SK-N-DZ (cell line): ENCODE measurements at places on chromosomes 4 and X.

GRCh38 chrX:23999671-24000070, 27.3 kb downstream of the KLHL15 start:
- no peak for DNase-seq

DNA sequence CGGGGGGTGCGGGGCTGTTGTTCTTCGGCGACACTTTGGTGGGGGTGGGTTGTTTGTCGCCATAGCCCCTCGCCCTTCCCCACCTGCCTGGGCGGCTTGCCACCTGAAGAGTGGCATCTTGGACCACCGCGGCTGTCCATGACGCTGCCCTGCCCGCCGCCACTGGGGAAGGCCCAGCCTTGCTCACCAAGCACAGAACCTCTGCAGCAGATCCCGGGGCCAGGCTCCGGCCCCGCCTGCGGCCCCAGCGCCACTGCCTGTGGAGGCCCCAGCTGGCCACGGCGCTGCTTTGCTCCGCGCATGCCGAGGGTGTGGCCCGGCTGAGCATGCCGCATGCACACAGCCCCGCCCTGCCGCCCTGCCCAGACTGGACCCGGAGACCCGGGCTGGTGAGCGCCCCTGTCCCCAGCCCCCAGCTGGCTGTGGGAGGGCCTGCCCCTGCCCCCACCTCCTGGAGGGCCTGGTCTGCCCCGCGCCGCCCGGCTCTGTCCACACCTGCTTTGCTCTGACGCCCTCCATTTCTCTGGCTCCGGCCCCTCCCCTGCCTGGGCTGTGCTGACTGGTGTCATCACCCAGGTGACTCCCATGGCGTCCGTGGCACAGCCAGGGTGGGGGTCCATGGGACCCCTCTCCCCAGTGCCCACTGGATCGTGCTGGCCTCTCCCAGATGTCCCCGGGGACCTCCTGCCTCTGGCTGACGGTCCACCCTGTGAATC, 5.3 kb downstream of the NAT8L start:
- DNase-seq = no peak

DNA sequence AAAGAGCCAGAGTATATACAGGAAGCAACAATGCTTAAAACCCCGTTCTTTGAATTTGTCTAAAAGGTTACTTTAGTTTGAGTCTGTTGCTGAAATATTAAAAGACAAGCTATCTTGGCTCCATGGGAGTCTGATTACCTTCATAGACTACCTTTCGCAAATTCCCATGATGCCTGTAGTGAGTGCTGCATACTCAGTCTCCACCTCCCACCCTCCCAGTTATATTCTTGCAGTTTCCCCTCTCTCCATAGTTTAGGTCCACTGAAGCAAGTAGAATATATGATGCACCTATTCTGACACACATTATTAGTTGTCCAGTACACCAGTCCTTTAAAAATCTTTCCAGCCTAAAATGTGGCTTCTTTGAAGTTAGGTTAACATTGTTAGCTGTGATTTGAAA, 2.4 kb downstream of the CNKSR2 start:
- DNase-seq = no peak

GRCh38 chr4:137609718-137610430, 77.6 kb upstream of the PCDH18 start:
- DNase-seq = no peak

DNA sequence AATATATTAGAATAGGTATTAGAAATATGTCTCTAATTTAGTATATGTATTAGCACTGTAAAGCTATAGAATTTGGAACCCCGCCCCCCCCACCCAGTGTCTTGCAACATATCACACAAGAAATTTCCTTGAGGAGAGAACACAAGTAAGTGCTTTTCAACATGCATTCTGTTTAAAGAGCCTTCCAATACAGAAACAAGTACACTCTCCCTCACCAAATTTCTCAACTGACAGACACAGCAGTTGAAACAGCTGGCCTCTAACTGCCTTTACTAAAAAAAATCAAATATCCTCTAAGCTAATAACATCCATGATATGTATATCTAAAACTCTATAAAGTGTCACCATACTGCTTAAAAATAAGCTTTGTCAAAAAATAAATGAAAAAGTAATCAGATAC, 12.4 kb downstream of the CAMK2D start:
- DNase-seq = no peak

DNA sequence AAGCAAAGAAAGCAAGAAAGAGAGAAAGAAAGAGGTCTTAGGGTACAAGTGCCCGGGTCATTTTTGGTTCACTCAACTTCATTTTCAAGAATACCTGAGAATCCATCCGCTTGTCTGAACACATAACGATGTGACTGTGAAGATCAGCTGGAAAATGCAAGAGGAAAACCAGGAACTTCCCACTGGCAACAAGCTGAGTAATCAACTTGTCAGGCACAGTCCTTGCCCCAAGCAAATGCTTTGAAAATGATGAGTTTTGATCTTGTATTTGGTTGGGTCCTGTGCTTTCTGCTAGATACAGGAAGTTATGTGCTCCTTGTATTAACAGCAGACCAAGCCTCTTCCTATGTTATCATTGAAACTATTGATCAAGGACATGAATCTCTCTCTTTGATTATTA, 239.1 kb downstream of the ASMT start:
- no peak for DNase-seq

DNA sequence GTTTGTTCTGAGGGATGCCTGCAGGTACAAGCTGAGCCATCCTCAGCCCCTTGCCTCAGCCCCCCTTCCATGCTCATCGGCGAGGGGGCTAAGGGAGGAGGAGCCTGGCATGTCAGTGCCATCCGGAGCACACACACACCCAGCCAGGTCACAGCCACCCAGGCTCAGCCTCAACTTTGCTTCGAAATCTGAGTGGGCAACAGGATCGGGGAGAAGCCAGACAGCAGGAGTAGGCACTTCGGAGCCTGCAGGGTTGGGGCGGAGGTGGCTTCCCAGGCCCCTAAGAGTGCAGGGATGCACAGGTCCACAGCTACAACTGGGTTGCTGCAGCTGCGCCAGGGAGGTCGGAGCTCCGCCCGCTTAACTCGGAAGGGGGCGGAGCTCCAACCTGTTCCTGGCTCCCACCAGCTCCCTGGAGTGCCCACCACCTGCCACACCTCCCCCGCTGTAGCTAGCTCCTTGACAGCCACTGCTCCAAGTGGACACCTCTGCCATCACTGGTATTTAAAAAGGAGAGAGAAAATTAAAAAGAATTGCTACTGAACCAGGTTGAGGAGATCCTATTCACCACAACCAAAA, 192.9 kb upstream of the GALNT7 start:
- DNase-seq = peak; percentile 20

GRCh38 chr4:139530833-139531427, 25.1 kb downstream of the SETD7 start:
- peak; percentile 35 for DNase-seq

GRCh38 chr4:92136434-92136833, 167.3 kb upstream of the GRID2 start:
- no peak for DNase-seq

DNA sequence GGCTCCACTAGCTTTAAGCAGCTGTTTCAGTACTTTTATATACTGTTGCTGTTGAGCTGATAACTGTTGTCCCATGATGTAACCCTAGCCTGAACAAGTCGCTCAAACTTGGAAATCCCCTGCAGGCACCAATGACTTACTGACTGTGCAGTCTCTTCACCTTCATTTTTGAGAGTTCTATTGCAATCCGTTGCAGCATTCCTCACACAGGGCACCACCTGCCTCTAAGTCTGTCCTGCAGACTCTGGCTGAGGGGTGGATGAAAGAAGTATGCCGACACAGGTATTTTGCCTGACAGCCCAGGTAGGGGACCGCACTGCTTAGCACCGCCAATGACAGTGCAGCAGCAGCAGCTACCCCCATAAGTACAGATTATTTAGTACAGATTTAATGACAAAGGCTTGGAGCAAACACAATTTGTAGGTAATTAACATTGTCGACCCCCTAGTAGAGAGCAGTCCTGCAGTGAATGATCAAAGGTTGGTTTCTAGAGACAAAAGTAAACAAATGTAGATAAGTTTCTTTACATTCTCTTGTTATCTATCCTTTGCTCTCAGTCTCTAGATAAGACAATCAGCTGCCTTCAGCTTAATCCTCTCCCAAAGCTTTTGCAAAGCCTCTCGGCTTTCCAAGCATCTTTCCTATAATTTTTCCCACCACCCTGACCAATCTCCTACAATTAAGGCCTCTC, 205.0 kb downstream of the PABPC4L start:
- DNase-seq = no peak

GRCh38 chr4:114156371-114156770, 176.9 kb upstream of the ARSJ start:
- no peak for DNase-seq

GRCh38 chr4:683247-683897, 5.6 kb downstream of the SLC49A3 start:
- no peak for DNase-seq

GRCh38 chr4:1683261-1683735, 815 bp downstream of the FAM53A start:
- no peak for DNase-seq

GRCh38 chr4:90207887-90208454, 80.8 kb downstream of the CCSER1 start:
- peak; percentile 31 for DNase-seq

DNA sequence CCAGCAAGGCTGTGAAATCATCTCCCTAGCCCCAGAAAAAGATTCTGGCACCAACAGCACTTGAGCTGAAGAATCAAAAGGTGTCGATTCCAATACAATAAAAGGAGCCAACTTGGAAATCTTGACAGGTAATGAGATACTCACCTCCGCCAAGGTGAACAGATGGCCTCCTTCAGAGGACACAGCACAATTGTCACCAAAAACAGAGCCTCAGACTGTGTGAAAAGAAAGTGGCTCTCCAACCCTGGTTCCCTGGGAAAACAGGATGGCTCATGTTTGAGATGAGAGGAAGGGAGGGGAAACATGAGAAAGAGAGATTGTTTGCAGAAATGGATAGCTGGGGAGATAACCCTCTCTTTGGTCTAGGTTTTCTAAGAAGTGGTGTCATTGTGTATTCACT, 168.9 kb downstream of the HS3ST1 start:
- DNase-seq = no peak

DNA sequence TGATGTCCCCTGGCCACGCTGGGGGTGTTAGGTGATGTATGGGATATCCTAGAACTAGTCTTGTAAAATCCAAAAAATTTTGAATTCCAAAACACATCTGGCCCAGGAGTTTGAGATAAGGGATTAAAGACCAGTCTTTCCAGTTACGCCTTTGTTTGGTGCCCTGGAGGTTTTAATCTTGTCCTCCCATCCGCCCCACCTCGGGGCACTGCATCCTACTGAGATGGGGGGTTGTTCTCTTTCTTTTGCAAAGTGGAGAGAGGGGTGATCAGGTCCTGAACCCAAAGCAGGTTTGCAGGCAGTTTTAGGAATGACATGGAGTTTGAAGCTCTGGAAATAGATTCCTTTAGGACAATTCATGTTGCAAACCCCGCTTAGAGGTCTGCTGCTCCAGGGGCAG, 1.8 kb downstream of the SUV39H1 start:
- no peak for DNase-seq

- no peak for DNase-seq
Observed at GRCh38 chr4:100848841-100849240, 331.0 kb upstream of the EMCN start.

- no peak for DNase-seq
Observed at GRCh38 chrX:348461-349117, 30.0 kb upstream of the GTPBP6 start.

GRCh38 chrX:46649421-46650260, 76.1 kb downstream of the CHST7 start:
- no peak for DNase-seq

GRCh38 chr4:72295966-72296557, 264.3 kb downstream of the NPFFR2 start:
- peak; percentile 24 for DNase-seq

DNA sequence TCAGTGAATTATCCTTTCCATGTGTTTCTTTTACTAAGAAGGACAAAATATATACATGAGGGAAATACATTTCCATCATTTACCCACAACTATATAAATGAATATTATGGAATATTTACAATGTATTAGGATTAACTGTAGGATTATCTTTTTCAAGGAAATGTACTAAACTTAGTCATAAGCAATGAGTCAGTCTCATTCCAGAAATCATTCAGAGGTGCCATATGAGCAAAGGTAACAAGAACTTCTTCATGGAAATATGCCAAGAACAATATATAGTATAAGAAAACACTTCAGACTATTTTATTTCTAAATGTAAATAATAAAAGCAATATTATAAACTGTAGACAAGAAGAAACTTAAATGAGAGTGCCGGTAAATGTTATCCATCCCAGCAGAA, 67.1 kb downstream of the USP38 start:
- no peak for DNase-seq

DNA sequence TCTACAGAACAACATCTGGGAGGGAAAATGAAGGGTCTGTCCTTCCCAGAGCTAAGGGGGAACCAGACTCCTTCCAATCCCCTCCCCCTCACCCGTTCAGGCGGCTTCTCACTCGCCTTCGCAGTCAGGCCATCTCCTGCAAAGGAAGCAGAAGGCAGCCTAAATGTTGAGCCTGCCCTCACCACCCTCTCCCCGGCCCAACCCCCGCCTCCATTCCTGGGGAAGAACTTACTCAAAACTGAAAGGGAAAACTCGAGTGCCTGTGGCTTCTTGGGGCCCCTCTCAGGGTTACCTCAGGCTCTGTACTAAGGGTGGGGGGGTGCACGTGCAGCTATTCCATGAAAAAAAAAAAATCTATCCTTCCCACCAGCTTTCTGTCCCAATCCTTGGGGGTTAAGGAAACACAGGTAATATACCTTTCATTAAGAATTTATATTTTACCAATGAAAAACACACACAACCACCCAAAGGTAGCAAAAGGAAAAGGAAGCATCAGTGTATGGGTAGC, 2.4 kb downstream of the ZMYM3 start:
- no peak for DNase-seq

- DNase-seq = peak; percentile 40
Observed at GRCh38 chr4:64713256-64713840, 304.1 kb upstream of the TECRL start.

- no peak for DNase-seq
Observed at GRCh38 chr4:87391576-87392054, 627 bp upstream of the HSD17B11 start.

DNA sequence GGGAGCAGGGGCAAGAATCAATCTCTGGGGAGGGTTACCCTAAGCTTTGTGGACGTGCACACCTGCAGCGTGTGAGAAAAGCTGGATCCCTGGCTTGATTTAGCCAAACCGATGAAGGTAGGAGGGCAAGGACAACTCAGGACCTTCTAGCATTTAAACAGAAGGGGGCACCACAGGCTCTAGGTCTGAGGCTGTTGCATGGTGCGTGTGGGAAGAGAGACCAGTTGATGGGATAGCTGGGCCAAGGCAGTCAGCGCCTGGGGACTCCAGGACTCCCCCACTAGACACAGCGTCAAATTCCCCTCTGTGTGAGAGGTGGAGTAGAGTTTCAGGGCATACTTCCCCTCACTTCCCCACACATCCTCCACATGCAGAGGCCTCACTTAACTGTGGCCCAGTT, 4.3 kb downstream of the GABRQ start:
- DNase-seq = no peak
